ENCODE measurements at places on chromosomes 13 and 19. TPM values are rescaled to one million over a fixed set of nuclear protein-coding genes. Genes with fewer than 3 reads are reported as not detected.
A peak's percentile ranks its signal among the peaks of the same experiment; 100 is the strongest.

The FGF14 gene
- not detected for total RNA-seq

The RTBDN gene
- total RNA-seq, result 3.7 TPM

The GARRE1 gene
- total RNA-seq, result 6.3 TPM

The CKM gene
- not detected for total RNA-seq

The TMEM190 gene
- total RNA-seq, result not detected

The DBP gene
- 12.2 TPM for total RNA-seq

The FFAR2 gene
- not detected for total RNA-seq

The TGFBR3L gene
- total RNA-seq, result 10.5 TPM

The ASPDH gene
- total RNA-seq, result not detected

The HCST gene
- total RNA-seq, result not detected

DNA sequence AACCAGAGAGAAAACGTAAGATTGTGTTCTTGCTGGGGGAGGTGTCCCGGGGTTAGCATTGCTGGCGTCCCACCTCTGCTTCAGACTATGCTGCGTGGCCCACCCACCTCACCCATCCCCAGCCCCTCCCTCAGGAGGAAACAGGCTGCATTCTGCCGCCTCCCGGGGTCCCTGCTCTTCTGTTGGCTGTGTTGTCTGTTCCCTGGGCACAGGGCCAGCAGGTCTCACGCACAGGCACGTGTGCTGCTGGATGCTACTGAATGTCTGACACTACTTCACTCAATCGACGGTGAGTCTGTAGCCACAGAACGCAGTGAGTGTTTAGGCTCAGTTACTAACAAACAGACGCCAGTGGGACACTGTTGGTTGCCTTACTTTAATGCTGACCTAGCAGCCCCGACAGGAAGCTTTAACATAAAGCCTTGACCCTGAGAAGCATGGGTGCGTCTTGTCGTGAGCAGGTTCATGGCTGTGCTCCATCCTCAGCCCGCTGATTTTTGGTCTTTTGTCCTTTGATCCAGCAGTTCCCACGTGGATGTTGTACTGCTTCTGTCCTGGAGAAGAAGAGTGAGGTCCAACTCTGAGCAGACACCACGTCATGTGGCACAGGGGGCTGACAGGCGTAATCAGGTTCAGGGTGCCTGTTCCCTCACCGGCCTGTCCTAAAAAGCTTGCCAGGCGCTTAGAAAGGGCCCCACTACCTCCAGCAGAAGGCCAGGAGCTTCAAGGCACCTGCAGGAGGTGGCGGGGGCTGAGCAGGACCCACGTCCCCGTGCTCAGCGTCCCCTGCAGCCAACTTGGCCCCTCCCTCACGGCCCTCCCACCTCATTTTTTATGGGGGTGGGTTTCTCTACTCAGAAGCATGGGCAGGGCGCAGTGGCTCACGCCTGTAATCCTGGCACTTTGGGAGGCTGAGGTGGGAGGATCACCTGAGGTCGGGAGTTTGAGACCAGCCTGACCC lies 26.0 kb downstream of the NAXD start:
- DNase-seq, result no peak

GRCh38 chr13:42494157-42494556 lies 79.8 kb upstream of the TNFSF11 start:
- peak; percentile 25 for DNase-seq

DNA sequence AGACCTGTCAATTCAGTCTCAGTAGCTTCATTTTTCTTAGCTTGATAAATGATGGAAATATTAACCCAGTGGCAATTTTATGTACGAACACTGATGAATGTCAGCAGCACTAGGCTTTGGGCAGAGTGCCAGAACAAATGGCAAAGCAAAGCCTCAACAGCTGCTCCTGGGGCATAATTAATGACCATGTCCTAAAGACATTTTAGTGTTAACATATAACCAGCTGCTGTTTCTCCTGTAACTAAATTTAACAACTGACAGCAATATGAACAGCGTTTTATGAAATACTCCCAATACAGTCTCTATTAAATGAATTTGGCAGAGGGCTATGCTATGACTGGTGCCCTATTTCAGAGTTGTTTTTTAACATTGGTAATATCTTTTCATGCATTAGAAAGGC lies 47.1 kb downstream of the ZNF568 start:
- DNase-seq, result no peak

DNA sequence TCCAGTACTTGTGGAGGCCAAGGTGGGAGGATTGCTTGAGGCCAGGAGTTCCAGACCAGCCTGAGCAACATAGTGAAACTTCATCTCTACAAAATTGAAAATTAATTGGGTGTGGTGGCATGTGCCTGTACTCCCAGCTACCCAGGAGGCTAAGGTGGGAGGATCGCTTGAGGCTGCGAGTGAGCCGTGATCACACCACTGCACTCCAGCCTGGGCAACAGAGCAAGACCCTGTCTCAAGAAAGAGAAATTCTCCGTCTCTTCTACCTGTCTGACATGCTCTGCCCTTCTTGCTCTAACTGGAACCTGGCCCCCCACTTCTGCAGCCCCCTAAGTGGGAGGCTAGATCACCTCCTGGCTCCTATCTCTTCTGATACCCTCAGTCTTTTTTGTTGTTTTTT lies 7.4 kb downstream of the EIF3K start:
- DNase-seq, result no peak

DNA sequence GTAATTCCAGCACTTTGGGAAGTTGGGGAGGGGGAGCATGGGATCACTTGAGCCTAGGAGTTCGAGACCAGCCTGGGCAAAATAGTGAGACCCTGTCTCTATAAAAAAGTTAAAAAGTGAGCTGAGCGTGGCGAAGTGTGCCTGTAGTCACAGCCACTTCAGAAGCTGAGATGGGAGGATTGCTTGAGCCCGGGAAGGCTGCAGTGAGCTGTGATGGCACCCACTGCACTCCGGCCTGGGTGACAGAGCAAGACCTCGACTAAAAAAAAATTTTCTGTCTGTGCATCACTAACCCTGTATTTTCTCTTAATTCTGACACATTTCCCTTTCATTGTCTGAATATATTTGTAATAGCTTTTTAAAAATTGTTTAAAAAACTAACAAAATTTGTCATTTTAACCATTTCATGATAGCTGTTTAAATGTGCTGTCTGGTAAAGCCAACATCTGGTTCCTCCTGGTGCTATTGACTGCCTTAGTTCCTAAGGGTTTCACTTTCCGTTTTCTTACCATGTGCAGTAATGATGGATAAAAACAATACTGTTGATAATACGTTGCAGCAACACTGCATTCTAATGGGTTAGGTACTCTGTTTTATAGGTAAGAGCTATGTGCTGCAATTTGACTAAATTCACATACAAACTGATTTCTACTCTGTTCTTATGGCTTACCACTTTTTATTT lies 29.7 kb downstream of the LATS2 start:
- DNase-seq, result no peak

DNA sequence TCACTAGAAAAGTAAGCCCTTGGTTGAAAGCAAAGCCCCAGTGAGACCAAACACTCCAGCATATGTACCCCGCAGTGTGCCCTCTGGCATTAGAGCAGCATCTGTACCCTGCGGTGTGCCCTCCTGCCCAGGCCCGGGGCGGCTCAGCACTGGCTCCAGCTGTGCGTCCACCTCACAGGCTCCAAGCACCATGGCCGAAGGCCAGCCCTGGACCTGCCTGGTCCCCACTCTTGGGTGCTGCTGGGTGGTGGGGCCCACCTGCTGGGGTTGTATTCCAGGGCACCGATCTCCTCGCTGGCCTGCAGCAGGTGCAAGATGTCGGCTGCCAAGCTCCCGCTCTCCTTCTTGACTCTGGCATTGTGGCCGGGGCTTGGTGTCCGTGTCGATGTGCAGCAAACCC lies 230.2 kb downstream of the TUBA3C start:
- no peak for DNase-seq

- DNase-seq, result no peak
These were observed 182.2 kb downstream of the KDM4B start for GRCh38 chr19:5150902-5151741.

DNA sequence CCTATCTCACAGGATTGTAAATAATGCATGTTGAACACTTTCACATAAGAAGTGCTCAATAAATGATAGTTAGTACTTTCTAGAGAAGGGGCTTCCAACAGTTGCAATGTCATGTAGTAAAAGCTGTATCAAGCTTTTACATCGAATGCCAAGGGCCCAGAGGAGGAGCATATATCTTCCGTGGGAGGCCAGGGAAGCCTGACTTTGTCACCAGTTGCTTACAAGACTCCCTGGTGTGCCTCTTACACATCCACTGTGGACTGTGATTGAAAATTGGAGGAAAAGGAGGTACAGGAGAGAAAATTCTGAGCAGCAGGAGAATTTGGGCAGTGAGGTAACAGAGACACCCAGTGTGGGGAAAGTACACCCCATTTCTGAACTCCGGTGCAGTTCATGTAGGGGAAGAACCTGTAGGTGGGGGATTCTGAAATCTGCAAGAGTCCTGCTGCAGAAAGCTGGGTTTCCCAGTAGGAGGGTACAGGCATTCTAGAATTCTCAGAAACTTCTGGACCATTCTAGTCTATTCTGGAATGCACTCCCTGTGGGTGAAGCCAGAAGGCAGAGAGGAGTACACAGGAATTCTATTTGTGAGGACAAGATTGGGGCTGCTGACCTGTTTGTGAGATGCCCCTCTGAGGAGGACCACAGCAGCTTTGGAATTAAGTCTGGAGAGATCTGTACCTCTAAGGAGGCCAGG lies 54.0 kb downstream of the ALOX5AP start:
- no peak for DNase-seq

DNA sequence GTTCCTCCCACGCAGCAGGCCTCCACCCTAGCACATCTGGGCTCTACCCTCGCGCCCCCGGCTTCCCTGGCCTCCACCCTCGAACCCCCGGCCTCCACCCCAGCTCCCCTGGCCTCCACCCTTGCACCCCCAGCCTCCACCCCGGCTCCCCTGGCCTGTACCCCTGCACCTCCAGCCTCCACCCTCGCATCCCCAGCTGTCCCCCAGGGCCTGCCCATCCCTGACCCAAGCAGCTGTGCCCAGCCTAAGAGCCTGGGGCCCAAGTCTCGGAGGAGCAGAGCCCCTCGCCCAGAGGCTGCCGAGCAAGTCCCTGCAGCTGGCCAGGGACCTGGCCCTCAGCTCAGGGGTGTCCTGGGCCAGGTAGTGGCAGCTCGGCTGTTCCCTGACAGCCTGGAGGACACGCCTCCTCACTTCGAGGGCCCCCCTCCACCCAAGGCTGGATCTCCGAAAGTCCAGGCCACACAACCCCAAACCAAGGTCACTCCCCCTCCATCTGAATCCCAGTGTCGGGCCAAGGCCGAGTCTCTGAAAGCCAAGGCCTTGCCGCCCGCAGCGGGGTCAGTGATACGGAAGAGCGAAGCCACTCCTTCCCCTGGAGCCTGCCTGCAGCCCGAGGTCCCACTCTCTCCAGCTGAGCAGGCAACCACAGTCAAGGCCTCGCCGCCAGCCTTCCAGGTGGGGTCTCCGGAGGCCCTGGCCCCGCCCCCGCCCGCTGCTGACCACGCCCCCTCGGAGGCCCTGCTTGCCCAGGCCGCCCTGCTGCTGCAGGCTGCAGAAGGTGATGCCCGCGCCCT lies 7.9 kb upstream of the ARHGAP33 start:
- no peak for DNase-seq

DNA sequence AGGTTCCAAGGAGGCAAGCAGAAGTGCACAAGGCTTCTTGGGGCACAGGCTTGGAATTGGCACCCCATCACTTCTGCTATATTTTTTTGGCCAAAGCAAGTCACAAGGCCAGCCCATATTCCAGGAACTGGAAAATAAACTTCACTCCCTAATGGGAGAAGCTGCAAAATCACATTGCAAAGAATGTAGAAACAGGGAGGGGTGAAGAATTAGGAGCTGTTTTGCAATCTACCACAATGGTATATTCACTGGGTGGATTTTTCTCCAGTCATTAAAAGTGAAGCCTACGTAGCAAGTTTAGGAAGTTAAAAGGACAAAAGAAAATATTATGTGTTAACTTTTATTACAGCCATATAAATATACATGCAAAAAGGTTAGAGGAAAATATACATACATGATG lies 464.8 kb downstream of the COG6 start:
- DNase-seq, result no peak

DNA sequence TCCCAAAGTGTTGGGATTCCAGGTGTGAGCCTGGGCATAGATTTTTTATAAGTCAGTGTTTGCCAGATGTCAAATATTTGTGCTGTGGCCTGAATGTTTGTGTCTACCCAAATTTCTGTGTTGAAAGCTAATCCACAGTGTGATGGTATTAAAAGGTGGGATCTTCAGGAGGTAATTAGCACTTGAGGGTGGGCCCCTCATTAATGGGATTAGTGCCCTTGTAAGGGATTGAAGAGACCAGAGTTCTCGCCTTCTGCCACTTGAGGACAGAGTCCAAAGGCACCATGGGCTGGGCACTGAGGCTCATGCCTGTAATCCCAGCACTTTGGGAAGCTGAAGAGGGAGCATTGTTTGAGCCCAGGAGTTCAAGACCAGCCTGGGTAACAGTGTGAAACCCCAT lies 9.7 kb upstream of the FBXO17 start:
- no peak for DNase-seq

DNA sequence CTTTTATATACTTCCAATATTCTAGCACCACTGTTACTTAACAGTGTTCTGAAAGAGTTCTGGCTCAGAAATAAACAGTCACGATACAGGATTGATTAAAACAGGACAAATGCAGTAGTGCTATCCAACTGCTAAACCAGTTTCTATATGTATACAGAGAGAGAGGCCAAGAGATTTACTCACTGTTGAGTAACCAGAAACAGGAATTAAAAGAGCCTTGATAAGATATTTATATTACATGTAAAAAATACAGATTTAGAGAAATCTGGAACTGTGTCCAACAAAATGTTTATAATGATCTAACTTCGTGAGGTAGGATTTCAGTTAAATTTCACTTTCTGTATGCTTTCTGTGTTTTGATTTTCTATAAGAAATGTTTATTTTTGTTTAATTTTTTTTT lies 116.6 kb downstream of the CDK8 start:
- no peak for DNase-seq

DNA sequence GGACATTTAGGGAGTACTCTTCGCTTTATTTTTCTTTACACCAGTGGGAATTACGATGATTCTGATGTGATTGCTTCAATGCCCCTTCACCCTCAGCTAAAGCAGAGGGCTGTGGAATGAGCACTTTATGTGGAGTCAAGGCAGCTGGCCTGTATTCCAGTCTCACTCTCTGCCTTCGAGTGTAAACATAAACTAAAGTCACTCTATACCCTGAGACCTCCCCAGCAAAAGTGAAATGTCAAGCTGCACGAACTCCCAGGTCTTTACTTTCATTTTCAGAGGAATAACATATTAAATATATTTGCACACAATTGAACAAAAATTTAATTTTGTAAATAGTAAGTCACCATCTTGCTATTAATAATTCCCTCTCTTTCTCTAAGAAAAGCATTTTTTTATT lies 557.1 kb downstream of the DACH1 start:
- no peak for DNase-seq

GRCh38 chr13:49616676-49617065 lies 11.6 kb upstream of the ARL11 start:
- no peak for DNase-seq

- no peak for DNase-seq
These were observed 826.4 kb downstream of the GPC5 start for GRCh38 chr13:92224825-92225224.

GRCh38 chr13:112333756-112334543 lies 42.2 kb upstream of the SPACA7 start:
- DNase-seq, result peak; percentile 45

DNA sequence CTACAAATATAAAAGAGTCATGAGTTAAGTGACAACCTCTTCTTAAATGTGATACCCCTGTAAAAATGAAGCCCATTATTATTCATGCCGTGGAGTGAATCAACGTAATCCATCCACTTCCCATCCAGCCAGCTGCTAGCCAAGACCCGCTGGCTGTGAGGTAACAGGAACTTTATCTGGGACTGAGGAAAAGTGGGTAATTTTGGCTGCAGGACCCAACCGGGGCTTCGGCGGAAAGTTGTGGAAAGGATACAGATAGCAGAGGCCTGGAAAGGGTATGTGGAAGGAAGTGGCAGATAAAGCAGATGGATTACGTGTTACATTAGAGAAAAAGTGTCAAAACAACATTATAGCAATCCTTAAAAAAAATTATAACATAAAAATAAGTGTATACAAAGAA lies 48.3 kb downstream of the SLC7A1 start:
- no peak for DNase-seq

Data from PC-3 (cell line).